Activated T-helper 17 cell treated with anti-CD3 and anti-CD28 coated beads, Interleukin-2, amount 50 U/mL, for 72 hours (primary cell): ENCODE measurements at places on chromosomes 6 and 20.

DNA sequence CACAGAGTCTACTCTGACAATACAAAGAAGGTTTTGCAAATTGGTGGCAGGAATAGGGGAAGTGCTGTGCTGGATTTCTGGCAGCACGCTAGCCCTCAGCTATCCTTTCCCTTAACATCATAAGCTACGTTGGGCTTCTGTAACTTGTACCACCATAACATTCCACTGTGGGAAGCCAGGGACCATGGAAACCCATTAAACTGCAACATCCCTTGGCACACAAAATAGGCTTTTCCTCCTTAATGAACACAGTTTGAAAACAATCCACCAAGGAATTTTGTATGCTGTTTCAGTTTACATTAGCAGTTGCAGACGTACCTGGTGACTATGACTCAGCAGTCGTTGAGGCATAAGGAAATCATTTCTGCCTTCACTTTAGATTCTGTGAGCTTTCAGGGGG is 203.9 kb upstream of the RAB32 start:
- no peak overlapping the region for H3K27ac ChIP-seq
- H3K4me3 ChIP-seq, result no peak overlapping the region
- ATAC-seq, result no peak
- peaks cover 4% of the 10 kb centered on the region for H3K27me3 ChIP-seq
- no peaks in the 10 kb centered on the region for H3K36me3 ChIP-seq

DNA sequence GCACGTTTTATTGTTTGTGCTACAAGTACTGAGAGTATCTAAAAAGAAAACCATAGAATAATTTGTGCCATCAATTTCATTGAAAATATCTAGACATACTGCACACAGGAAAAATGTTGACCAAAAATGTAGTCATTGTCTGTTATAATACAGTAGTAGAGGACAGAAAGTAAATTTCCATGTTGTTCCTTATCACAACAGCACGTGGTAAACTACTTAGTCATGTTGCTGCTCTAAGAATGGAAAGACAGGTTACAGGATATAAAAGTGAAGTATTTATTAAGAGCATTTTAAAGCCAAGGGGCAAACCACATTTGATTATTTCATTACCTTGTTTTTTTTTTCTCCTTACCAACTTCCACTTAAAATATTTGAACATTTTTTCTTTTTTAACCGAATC is 89.0 kb upstream of the CEP85L start:
- peaks cover 3% of the 10 kb centered on the region for H3K27me3 ChIP-seq
- H3K4me1 ChIP-seq, result peaks cover 14% of the 10 kb centered on the region
- H3K36me3 ChIP-seq, result no peaks in the 10 kb centered on the region

- H3K36me3 ChIP-seq, result no peaks in the 10 kb centered on the region
- H3K27ac ChIP-seq, result no peak overlapping the region
Observed at GRCh38 chr6:47464052-47464451, 13.5 kb upstream of the CD2AP start.

DNA sequence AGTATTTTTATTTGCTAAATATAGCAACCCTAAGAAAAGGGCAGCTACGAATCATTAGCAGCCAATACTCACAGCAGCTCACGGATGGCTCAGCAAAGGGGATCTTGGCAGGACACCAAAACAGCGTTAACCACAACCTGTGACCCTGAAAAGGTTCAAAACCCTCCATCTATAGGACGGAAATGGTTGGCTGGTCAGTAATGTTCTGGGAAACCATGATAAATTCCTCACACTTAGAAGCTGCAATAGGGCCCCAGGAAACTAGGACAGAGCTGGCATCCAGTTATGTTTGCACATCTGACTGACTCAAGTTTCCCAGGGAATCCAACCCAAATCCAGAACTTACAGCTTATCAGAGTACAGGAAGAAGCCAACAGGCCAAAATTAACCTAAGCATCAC is 30.9 kb upstream of the PTPRT start:
- H3K4me3 ChIP-seq, result no peak overlapping the region
- no peak overlapping the region for H3K27ac ChIP-seq
- no peaks in the 10 kb centered on the region for H3K36me3 ChIP-seq
- no peak for ATAC-seq
- no peaks in the 10 kb centered on the region for H3K4me1 ChIP-seq

DNA sequence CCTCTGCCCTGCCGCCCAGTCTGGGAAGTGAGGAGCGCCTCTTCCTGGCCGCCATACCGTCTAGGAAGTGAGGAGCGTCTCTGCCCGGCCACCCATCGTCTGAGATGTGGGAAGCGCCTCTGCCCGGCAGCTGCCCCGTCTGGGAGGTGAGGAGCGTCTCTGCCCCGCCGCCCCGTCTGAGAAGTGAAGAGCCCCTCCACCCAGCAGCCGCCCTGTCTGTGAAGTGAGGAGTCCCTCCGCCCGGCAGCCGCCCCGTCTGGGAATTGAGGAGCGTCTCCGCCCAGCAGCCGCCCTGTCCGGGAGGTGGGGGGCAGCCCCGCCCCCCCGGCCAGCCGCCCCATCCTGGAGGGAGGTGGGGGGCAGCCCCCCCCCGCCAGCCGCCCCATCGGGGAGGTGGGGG is 27.8 kb downstream of the SNHG17 start:
- H3K27me3 ChIP-seq, result no peaks in the 10 kb centered on the region
- no peak for ATAC-seq
- no peak overlapping the region for H3K27ac ChIP-seq
- H3K4me1 ChIP-seq, result no peaks in the 10 kb centered on the region
